ENCODE measurements at places on chromosomes 16 and 17.

DNA sequence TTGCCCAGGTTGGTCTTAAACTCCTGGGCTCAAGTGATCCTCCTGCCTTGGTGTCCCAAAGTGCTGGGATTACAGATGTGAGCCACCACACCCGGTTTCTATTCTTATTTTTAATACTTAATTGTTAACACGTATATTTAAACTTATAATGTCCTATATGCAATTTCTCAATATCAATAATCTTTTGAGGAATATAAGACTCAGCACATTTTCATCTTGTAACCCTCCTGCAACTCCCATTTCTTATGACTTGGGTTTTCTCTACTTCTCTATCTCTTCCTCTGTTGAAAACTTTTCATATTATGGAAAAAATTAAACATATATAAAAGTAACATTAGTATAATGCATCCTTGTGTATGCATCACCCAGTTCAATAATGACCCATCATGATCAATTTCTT lies 150.7 kb downstream of the PRKCB start:
- DNase-seq: no peak

DNA sequence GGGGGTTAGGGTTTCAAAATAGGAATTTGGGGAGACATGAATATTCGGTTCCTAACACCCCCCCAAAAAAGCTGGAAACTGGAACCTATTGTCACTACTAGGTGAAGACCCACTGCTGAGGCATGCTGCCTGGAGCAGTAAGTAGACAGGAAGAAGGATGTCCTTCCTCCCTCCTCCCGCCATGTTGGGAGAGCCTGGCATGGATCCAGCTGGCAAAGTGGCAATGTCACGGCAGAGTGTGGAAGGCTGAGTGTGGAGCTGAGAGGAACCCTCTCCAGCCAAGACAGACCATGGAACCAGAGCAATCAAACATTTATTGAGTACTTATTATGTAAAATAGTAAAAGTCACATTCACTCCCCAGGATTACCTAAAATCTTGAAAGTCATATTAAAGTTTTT lies 49.0 kb downstream of the CCDC182 start:
- DNase-seq: no peak

- DNase-seq: no peak
Measured at GRCh38 chr16:4298761-4299522, 16.9 kb upstream of the GLIS2 start.

GRCh38 chr16:30998852-30999761 lies 11.3 kb downstream of the STX1B start:
- DNase-seq: no peak

DNA sequence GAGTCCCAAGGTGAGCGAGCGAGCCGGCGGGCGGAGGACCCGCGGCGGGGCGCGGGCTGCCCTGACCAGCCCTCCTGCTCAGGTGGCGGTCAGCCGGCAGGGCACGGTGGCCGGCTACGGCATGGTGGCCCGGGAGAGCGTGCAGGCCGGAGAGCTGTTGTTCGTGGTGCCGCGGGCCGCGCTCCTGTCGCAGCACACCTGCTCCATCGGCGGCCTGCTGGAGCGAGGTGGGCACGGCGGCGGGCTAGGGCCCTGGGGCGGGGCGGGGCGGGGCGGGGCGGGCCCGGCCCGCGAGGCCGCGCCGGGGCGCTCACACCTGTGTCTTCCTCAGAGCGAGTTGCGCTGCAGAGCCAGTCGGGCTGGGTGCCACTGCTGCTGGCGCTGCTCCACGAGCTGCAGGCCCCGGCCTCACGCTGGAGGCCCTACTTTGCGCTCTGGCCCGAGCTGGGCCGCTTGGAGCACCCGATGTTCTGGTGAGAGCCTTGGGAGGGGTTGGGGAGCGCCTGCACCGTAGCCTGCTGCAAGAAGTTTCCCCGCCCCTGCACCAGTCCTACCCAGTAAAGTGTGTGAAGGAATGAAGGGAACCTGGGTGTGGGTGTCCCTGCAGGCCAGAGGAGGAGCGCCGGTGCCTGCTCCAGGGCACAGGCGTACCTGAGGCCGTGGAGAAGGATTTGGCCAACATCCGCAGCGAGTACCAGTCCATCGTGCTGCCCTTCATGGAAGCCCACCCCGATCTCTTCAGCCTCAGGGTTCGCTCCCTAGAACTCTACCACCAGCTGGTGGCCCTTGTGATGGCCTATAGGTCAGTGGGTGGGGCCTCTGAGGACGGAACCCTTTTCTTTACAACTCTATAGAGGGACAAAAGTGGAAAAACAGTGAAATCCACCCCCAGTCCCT lies 802 bp downstream of the SETD6 start:
- peak; percentile 31 for DNase-seq

- no peak for DNase-seq
Measured at GRCh38 chr17:56718515-56718914, 115.2 kb downstream of the C17orf67 start.

- DNase-seq: no peak
Measured at GRCh38 chr17:81741049-81741593, 29.0 kb downstream of the SLC25A10 start.

DNA sequence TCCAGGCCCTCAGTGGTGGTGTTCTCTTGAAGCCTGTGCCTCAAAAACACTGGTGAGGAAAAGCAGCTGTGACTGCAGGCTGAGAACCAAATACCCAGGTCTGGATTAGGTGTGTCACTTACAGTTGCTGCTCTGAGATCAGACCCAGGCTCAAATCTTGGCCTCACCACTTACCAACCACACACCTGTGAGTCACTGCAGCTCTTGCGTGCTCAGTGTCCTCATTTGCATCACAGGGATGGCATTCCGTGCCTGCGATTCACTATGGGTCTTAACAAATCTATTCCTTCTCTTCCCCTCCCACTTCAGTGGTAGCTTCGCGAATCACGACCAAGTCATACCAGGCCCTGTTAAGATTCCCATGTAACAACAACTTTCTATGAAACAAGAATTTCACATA lies 233.4 kb upstream of the HSBP1 start:
- no peak for DNase-seq

GRCh38 chr16:47604306-47604705 lies 143.2 kb downstream of the PHKB start:
- no peak for DNase-seq

DNA sequence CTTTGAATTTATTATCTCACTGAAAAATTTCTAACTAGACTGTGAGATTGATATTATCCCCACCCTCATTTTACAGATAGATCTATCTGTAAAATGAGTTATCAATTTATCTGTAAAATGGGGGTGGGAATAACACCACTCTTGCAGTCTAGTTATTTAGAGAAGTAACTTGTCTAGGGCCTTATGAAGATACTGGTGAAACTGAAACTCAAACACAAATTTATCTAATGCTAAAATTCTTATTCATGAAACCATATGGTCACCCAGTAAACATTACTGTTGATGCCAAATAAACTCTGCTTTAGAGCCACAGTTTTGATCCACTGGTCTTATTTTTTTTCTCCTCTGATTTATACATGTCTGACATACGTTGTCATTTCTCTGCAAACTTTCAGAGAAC lies 52.1 kb upstream of the SMIM36 start:
- no peak for DNase-seq

GRCh38 chr17:48997103-48997826 lies at the start of gene IGF2BP1:
Gene IGF2BP1 (plus strand): TSS chr17:48997385. CDS start chr17:48997746, 361 bp downstream.
- no peak for DNase-seq

DNA sequence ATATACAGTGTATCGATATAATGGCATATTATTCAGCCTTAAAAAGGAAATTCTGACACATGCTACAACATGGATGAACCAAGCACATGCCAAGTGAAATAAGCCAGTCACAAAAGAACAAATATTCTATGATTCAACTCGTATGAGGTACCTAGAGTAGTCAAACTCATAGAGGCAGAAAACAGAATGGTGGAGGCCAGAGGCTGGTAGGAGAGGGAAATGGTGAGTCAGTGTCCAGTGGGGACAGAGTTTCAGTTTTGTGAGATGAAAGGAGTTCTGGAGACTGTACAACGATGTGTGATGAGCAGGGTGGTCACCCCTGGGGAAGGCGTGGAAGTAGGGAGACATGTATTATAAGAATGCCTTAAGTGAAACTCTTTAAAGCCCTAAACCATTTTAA lies 39.9 kb downstream of the RNF157 start:
- DNase-seq: no peak

GRCh38 chr16:8510160-8510559 lies 80.2 kb downstream of the TMEM114 start:
- no peak for DNase-seq

DNA sequence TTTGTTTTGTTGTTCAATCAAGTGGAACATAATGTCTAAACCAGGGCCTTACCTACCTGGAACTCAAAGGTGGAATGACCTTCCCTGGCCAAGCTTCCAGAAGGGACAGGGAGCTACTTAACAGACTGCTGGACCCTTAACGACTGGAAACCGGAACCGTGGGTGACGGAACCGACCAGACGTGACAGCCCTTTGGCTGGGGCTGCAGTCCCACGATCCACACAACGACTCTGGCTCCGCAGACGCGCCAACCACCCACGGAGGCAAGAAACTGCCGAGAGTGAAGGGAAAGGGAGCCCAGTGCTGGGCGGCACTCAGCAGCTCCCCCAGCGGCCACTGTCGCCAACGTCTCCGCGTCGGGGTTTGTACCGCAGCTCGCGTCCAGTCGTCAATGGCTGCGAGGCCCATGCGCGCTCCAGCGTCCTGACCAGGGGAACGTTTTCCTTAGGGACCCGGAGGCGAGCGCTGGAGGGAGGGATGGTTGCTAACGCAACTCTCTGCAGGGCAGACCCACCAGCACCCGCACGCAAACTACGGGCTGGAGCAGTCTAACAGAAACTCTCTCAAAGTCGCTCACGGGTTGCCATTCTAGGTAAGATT lies 5.5 kb upstream of the KIF22 start:
- DNase-seq: no peak

DNA sequence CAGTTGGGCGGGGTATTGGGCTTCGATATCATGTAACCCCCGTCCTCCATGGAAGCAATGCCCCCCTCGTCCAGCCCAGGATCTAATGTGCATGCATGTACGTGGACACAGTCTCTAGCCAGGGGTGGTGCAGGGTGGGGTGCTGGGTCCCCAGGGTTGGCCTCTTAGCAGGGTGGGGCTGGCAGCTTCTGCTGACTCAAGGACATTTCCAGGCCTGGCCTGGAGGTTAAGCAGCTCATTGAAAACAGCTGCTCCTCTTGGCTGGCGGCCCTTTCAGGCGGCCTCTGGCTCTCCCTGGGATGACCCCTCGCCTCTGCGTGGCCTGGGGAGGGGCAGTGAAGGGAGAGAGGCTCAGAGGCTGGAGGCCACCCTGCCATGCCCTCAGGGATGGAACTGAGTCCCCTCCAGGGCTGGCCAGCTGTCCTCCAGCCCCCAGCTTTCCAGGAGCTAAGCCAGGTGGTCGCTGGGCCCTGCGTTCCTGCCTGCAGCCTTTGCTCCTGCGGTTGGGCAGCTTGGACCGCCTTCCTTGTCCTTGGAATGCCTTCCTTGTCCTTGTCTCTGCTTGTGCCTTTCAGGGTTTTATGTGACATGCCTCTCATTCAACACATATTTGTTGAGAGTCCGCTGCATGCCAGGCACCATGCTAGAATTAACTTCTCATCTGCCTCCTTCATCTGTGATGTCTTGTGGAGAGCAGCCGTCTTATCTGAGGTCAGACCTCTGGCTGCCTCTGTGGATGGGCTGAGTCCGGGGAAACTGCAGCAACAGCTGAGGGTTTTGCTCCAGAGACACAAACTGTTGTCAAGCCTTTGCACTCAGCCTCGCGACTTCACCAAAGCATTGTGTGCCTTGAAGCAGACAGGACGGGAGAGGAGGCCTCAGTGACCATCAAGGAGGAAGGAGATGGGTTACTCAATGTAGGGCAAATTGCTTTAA lies 26.6 kb downstream of the MRC2 start:
- no peak for DNase-seq

- DNase-seq: no peak
Measured at GRCh38 chr16:11245988-11246387, 10.0 kb downstream of the SOCS1 start.

GRCh38 chr16:56479469-56479868 lies 28.1 kb downstream of the OGFOD1 start:
- no peak for DNase-seq

DNA sequence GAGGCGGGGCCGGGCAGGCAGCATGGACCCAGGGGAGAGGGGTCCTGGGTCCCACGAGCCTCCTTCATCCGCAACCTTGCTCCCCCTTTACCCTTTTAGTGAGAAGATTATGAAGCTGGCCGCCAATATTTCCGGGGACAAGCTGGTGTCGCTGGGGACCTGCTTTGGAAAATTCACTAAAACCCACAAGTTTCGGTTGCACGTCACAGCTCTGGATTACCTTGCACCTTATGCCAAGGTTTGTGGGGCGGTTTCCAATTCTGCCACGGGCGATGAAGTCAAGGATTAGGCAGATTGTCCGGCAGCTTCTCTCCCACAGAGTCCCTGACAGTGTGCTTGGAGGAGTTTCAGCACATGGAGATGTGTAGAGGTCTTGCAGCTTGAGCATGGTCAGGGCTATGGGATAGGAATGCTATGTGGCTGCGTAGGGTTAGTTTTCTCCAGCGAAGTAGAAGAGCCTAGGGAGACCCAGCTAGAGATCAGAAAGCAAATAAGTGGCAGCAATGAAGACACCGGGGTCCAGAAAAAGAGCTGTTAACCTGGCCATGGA lies 598 bp downstream of the NIP7 start:
- no peak for DNase-seq

GRCh38 chr17:57210972-57211411 lies 45.3 kb upstream of the MSI2 start:
- DNase-seq: no peak

DNA sequence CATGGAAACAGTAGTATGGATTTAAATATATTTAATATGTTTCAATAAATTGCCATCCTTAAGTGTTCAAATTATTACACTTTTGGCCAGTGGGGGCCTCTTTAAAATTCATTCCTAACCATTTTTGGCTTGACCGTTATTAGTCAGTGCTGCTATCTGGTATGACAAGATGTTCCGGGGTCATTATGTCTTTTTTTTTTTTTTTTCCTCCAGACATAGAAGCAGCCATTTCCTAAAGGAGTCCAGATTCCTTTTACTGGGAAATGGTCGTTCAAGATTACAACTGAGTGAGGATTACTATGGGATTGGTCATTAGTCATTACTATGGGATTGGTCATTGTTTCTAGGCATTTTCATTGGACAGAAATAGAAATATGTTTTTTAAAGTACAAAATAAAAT lies 53.4 kb downstream of the NF1 start:
- no peak for DNase-seq
